ENCODE measurements at places on chromosomes 11 and 22.

- DNase-seq = no peak
Measured at GRCh38 chr11:133326332-133326731, 206.0 kb downstream of the OPCML start.

GRCh38 chr11:96741068-96741467 is 351.3 kb downstream of the JRKL start:
- DNase-seq = peak; percentile 23

DNA sequence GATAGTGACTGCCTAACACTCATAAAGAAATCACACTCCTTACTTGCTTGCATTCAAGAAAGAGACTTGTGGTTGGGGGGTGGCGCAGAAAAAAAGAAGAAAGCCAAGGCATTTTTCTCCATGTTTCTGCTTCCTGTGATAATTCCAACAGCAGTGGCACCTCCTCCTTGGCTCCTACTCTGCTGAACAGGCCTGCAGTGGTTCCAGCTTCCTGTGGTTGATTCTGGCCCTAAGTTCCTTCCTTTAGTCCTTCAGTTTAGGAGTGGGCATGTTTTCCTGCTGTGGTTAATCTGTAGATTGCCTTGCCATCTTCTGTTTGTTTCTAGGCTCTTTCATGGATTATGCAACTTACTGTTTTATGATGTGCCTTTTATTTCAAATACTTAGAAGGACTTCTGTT is 940.4 kb downstream of the DLG2 start:
- no peak for DNase-seq

DNA sequence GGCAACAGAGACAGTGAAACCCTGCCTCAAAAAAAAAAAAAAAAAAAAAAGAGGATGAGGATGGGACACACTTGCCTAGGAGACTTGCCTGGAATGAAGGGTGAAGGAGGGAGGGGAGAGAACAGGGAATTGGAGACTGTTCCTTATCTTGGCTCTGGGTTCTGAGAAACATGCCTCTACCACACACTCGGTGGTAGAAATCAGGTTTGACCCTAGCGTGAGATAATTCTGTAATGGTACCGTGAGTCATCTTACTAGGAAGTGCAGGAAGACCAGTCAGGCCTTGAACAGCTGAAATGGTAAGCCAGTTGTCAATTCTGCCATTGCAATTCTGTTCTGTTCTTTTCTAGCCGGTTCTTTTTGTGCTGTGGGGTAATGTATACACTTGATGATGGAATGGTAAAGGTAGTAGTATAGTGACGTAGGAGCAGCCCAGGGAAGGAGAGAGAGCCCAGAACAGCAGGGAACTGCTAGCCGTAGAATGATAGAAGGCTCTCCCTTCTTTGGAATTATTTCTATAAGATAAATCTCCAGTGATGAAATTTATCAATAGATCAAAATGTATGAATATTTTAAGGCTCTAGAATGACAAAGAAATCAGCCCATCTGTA is 3.9 kb upstream of the AMBRA1 start:
- peak; percentile 40 for DNase-seq

GRCh38 chr11:13661074-13661623 is 7.3 kb upstream of the FAR1 start:
- no peak for DNase-seq

GRCh38 chr22:22997262-22997898 is 72.9 kb upstream of the GNAZ start:
- DNase-seq = no peak

- DNase-seq = no peak
Measured at GRCh38 chr22:42203609-42204008, 66.8 kb downstream of the TCF20 start.

DNA sequence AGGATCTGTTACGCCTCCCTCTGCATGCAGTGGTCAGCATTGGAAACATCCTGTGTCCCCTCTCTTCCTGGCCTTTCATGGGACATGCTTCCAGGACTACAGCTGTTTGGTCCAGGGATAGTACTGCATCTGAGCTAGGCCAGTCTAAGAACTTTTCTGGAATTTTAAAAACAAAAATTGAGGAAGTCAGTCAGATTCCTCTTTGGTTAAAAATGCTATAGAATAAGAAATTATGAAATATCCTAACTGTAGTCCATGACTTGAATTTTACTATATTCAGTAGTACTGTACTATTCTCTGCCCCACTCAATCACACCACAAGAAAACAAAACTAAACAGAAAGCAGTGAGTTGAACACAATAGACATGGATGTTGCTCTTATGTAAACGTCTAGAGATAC is 201.0 kb upstream of the CADM1 start:
- DNase-seq = no peak

DNA sequence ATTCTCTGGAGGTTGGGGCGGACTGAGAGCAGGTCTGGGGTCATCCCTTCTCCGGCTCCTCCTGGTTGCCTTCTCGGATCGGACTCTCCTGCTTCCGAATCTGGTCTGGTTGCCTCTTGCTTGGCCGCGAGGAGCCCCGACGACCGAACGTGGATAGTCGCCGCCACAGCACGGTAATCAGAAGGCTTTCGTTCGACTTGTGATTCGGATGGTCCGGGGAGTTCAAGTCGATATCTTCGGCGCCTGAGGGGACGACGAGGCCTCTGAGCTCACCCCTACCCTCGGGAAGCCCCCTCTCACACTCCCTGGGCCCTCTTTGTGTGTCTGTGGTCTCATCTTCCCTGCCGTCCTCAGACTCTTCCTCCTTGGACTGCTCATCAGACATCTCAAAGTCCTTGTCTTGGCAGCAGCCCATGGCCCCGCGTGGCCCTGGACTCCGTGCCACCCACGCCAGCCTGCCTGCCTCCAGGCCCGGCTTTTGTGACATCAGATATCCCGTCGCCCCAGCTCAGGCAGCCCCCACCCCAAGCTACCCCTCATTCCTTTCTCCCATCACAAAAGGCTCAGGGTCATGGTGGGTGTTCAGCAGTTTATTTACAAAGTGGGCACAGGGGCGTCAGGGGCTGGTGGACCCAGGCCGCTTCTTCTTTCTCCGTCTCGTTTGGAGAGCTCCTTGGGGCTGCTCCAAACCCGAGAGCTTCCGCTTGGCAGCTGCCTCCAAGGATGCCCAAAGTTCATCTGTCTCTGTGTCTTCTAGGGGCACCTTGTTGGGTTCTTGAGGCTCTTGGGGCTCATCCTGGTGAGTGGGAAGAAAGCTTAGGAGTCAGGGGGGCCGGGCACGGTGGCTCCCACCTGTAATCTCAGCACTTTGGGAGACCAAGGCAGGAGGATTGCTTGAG is at the start of gene TEX54:
Gene TEX54, minus strand, starts transcription at position 506 of the 899 bp plus-strand sequence.
- DNase-seq = peak; percentile 47

GRCh38 chr11:130064596-130064995 is 5.1 kb upstream of the APLP2 start:
- no peak for DNase-seq
